Dermis blood vessel endothelial cell (primary cell): ENCODE measurements at places on chromosomes 13 and 19. TPM values are rescaled to one million over a fixed set of nuclear protein-coding genes. Genes with fewer than 3 reads are reported as not detected.

The SERPINE3 gene
- 0.09 TPM in 1 of 2 replicates, not detected in the other for total RNA-seq

The CRB3 gene
- total RNA-seq: not detected in 2 replicates

The GPR42 gene
- total RNA-seq: not detected in 2 replicates

The SHC2 gene
- 8.3 and 11.3 TPM in 2 replicates for total RNA-seq

The KCTD4 gene
- not detected in 2 replicates for total RNA-seq

The RDH8 gene
- total RNA-seq: not detected in 2 replicates

The SLC27A1 gene
- total RNA-seq: 31.7 and 35.5 TPM in 2 replicates

The CEACAM19 gene
- 0.47 and 0.85 TPM in 2 replicates for total RNA-seq

The PVR gene
- total RNA-seq: 95.7 and 104 TPM in 2 replicates

The C19orf38 gene
- total RNA-seq: not detected in 2 replicates
